ENCODE measurements at places on chromosomes 4 and X.

GRCh38 chr4:172843192-172843591 is 325.4 kb upstream of the GALNT7 start:
- DNase-seq: no peak

GRCh38 chr4:109798866-109799265 is 2.9 kb downstream of the CFI start:
- no peak for DNase-seq

- DNase-seq: no peak
Observed at GRCh38 chr4:41375561-41375960, 118.8 kb downstream of the UCHL1 start.

GRCh38 chr4:1767061-1767769 is 25.9 kb upstream of the FGFR3 start:
- no peak for DNase-seq

DNA sequence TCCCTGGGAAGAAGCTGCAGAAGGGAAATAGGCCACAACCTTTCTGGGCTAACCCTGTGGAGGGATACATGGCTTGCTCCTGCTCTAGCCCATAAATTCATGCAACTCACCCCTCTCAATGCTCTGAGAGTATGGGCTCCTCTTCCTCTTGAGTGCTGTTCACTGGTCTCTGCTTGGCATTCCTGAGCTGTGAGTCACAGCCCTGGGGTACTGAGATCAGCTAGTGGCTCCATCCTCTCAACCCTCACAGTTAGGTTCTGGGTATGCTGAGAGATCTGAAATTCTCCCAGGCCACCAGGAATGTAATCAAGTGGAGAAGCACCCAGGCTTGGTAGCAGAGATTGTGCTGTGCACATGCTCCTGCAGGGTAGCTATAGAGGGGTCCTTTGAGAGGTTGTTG is 60.6 kb upstream of the SPANXN2 start:
- peak; percentile 73 for DNase-seq

DNA sequence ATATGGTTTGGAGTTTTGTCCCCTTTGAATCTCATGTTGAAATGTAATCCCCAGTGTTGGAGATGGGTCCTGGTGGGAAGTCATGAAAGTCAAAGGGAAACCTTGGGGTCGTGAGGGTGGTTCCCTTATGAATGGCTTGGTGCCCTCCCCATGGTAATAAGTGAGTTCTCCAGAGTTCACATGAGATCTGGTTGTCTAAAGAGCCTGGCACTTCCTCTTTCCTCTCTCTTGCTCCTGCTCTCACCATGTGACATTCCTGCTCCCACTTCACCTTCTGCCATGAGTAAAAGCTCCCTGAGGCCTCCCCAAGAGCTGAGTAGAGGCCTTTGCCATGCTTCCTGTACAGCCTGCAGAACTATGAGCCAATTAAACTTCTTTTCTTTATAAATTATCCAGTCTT is 5.5 kb upstream of the IL15 start:
- DNase-seq: no peak

GRCh38 chrX:132181364-132181763 is 37.9 kb downstream of the RAP2C start:
- DNase-seq: no peak

DNA sequence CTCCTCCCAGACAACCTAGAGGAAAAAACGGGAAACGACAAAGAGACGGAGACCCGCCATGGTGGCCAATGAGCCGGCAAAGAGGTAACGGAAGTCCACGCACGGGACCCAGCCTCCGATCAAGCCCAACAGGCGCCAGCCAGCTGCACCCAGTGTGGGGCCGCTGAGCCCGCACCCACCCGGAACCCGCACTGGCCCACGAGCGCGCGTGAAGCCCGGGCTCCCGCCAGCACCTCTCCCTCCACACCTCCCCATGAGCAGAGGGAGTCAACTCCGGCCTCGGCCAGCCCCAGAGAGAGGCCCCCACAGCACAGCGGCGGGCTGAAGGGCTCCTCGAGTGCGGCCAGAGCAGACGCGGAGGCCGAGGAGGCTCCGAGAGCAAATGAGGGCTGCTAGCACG is 14.6 kb upstream of the FMR1 start:
- DNase-seq: no peak

DNA sequence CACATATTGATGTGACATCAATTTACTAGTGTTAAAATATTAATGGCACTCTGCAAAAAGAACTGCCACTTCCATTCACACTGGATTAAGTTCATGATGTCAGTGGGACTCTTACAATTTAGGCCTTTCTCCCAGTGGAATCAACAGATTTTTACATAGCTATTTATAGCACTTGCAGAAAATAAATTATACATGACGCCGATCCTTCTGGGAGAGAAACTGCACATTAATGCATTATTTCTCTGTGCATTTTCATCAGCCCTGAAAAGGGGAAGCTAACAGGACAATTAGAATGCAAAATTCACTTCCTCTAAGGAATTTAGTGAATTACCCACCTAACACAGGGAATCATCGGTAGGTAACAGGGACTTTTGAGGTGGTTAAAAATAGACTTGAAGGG is 15.7 kb downstream of the LGI2 start:
- no peak for DNase-seq

DNA sequence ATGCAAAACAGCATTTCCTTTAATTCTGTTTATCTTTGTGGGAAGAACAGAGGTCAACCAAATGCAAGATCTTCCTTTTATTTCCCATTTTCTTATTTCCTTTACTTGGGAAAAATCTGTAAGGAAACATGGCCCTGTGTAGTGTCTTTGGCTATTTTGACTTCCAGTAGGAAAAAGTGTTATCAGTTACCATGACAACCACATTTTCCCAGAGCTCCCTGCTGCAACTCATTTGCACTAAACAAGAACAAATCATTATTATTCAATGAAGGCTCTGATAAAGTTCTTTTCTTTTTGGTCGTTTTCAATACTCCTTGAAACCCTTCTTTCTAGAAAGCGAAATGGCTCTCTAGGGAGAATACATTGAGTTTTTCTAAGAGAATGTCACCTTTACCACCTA is 117.2 kb upstream of the DDX53 start:
- DNase-seq: no peak

- no peak for DNase-seq
Observed at GRCh38 chr4:121054373-121054772, 18.0 kb downstream of the NDNF start.

GRCh38 chr4:109578846-109579245 is 18.8 kb downstream of the MCUB start:
- no peak for DNase-seq
